ENCODE measurements at places on chromosomes 12 and 14.

- DNase-seq: no peak
These were observed 6.9 kb upstream of the CKAP4 start for GRCh38 chr12:106254724-106255123.

- DNase-seq: no peak
These were observed 317.5 kb upstream of the DIO3 start for GRCh38 chr14:101243587-101244338.

GRCh38 chr14:91067186-91067585 lies 6.7 kb upstream of the RPS6KA5 start:
- DNase-seq: no peak

GRCh38 chr14:100762901-100763300 lies 36.2 kb downstream of the DLK1 start:
- DNase-seq: no peak

DNA sequence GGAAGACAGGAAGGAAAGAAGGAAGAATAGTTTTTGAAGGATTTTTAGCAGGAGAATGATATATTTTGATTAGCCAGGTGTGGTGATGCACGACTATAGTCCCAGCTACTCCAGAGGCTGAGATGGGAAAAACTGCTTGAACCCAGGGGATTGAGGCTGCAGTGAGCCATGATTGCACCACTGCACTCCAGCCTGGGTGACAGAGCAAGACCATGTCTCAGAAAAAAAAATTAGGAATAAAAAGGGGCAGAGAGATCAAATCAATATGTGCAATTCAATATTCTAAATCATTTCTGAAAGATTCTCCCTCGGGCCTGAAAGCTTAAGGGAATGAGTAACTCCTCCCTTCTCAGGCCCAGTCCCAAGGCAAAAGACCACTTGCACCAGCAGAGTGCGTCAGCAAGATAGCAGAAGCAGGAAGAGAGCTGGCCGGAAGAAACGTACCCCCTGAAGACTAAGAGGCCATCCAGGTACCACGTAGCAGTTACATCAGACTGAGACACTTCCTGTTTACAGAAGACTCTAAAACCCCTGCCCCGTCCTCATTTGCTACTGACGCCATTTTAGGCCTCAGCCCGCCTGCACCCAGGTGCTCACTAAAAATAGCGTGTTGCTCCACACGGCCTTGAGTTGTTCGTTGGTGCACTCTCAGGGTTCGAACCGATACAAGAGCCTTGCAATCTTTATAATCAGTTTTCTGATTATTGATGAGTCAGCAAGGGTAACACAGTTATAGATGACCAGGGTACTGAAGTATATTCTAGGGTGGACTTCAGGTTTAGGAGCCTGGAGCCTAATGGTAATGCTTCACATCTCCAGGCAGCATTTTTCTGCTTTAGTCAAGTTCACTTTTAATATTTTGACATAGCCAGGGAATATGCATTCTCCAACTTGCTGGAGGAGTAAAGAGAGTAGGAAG lies 57.7 kb upstream of the CSRP2 start:
- DNase-seq: no peak

DNA sequence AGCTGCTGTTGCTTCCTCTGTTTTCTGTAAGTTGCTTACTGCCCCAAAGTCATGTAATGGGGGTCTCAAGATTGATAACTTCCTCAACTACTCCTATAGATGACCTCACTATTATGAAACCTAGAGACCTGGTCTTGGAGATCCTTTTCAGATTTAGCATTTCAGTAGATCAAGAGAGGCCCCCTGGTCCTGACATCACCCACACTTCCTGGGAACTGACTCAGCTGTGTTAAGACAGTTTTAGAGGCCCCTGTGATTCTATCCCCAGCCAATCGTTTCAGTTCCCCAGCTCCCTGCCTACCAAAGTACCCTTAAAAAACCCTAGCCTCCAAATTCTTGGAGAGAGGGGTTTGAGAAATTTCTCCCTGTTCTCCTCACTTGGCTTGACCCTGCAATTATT lies 9.2 kb upstream of the ARG2 start:
- no peak for DNase-seq

- no peak for DNase-seq
These were observed 184.7 kb downstream of the TMX1 start for GRCh38 chr14:51424561-51425251.

- no peak for DNase-seq
These were observed 3.9 kb upstream of the TM7SF3 start for GRCh38 chr12:27018037-27018436.

GRCh38 chr12:77689510-77690086 lies 141.1 kb upstream of the NAV3 start:
- DNase-seq: no peak

DNA sequence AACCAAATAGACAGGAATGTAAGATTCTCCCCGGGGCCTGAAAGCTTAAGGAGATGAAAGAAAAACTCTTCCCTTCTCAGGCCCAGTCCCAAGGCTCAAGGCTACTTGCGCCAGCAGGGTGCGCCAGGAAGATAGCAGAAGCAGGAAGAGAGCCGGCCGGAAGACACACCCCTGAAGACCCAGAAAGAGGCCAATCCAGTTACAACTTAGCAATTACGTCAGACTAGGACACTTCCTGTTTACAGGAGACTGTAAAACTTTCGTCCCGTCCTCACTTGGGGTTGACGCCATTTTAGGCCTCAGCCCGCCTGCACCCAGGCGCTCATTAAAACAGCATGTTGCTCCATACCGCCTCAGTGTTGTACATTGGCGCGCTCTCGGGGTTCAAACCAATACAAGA lies 9.4 kb downstream of the COX16 start:
- no peak for DNase-seq

- DNase-seq: no peak
These were observed 210.6 kb upstream of the NOVA1 start for GRCh38 chr14:26808407-26808806.
